ENCODE measurements at places on chromosomes 16 and 17.

- DNase-seq, result no peak
Measured at GRCh38 chr16:14302399-14303181, 231.5 kb downstream of the MRTFB start.

GRCh38 chr17:55089256-55089655 is 120.7 kb downstream of the STXBP4 start:
- DNase-seq, result no peak

GRCh38 chr16:10536814-10537389 is 43.5 kb downstream of the EMP2 start:
- DNase-seq, result no peak

DNA sequence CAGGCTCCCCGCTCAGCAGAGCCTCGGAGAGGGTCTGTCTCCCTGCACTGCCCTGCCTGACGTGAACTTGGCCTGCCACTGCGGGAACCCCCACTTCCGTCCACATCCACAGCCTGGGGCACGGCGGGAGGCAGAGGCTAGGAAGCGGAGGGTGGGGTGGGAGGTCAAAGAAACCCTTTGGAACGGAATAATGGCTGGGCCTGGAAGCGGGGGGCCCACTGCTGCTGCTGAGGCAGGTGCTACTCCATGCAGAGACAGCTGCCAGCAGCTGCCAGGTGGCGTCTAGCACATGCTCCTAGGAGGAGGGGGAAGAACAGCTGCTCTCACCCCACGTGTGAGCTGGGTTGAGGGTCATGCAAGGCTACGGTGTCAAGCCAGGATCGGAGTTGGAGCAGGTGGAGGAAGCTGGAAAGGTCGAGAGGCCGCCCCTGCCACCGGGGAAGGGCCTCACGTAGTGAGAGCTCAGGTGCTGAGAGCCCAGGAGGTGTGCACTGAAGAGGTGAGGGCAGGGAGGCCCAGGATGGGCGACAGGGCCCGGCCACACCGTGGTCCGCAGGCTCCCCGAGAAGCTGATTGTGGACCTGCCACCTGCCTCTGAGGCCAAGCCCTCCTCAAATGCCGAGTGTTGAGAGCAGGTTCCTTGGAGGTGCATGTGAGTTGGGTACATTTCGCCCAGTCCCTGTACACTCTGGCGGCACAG is 9.8 kb downstream of the FSCN2 start:
- DNase-seq, result no peak

GRCh38 chr16:30620169-30620568 is 10.0 kb upstream of the ZNF689 start:
- DNase-seq, result no peak

DNA sequence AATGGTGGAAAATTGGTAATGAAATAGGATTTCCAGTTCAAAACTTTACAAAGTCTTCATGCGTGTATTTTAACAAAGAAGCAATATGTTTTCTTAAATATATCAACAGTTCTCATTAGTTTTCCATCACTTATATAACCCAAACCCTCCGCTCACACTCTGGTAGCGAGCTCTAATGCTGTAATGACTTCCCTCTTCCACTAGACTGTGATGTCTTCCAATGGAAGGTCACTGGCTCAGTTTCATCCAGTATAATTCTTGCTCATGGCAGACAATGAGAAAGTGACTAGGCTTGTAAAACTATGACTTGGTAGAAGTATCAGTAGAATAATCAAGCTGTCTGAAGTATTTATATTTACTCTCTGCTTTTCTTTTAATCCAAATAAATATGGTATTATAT is 32.8 kb downstream of the NETO2 start:
- no peak for DNase-seq

- peak; percentile 39 for DNase-seq
Measured at GRCh38 chr17:7915179-7915610, 894 bp downstream of the RNF227 start.

DNA sequence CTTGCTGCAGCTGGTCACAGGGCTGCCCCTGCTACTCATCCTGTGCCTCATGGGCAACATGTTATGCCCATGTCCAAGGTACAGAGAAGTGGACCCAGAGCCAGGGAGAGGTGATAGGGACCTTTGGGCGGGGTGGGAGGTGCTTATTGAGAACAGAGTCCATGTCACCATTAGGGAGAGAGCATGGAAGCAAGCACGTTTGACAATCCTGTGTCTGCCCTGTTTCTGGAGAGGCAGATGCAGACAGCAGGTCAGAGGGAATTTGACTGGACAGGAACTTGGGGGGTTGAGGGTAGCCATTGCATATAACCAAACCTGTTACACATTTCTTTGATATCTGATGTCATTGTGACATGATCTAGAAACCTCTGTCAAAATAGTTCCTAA is 14.3 kb upstream of the ARL4D start:
- no peak for DNase-seq

GRCh38 chr17:39867880-39868553 is at the start of gene ZPBP2:
TSS of gene ZPBP2 (plus strand) at chr17:39868202. CDS start at chr17:39868355, 153 bp downstream.
- DNase-seq, result no peak

DNA sequence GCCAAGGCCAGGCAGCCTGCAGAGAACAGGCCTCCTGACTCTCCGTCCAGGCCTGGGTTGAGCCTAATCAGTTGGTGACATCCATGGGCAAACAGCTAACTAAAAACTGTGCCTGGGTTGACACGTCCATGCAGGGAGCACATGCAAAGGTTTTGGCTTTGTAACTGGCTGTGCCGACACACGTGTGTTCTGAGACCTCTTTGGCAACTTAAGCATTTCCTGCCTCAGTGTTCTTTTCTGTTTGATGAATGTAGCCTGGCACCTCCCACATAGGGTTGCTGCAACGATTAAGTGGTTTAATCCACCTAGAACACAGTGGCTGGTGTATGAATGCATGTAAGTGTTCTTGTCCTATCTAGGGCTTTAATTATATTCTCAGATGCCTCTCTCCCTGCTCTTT is 3.2 kb downstream of the BCO1 start:
- DNase-seq, result no peak

DNA sequence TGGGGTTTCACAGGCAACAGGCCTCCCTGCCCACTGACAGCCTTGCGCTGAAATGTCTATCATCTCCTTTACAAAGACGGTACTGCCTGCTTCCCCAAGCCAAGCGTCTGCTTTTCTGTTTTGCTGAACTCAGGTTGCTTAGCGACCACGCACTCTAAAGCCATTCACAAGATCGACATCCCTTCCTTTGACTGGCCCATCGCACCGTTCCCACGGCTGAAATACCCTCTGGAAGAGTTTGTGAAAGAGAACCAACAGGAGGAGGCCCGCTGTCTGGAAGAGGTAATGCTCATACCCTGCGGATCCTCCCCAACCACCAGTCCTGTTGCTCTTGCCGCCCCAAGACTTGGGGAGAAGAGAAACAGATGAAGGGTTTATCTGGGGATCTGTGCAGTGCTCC is 28.7 kb downstream of the TMEM186 start:
- DNase-seq, result no peak

GRCh38 chr17:1237471-1237870 is 32.8 kb upstream of the BHLHA9 start:
- no peak for DNase-seq

DNA sequence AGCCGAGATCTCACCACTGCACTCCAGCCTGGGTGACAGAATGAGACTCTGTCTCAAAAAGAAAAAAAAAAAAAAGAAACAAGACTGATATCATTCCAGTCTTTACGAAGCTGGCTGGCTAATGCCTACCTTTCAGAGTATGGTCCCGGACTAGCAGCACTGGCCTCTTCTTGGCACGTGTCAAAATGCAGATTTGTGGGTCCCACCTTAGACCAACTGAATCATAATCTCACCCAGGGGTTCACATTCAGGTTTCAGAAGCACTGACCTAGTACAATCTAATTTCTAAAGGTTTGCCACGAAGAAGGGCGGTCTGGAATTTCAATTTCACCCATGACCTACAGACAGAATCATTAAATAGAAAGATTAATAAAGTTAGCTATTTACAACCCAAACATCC is 43.4 kb upstream of the GRIN2A start:
- DNase-seq, result no peak

DNA sequence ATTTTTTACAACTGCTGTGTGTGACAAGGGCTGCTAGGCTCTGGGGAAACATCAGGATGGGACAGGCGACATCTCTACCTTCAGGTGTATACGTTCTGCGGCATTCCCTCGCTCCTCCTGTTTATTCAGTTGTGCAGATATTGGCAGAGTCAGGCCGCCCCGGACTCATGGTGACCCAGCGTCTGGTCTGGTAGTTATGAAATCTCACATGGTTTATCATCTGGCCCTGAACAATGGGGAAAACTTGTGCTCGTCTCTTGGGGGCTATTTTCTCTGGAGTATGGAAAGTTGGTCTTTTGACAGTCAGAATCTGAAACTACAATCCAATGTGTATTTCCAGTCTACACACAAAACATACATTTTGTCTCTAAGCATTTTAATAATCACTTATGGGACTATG is 3.3 kb downstream of the MARCHF10 start:
- DNase-seq, result peak; percentile 87

DNA sequence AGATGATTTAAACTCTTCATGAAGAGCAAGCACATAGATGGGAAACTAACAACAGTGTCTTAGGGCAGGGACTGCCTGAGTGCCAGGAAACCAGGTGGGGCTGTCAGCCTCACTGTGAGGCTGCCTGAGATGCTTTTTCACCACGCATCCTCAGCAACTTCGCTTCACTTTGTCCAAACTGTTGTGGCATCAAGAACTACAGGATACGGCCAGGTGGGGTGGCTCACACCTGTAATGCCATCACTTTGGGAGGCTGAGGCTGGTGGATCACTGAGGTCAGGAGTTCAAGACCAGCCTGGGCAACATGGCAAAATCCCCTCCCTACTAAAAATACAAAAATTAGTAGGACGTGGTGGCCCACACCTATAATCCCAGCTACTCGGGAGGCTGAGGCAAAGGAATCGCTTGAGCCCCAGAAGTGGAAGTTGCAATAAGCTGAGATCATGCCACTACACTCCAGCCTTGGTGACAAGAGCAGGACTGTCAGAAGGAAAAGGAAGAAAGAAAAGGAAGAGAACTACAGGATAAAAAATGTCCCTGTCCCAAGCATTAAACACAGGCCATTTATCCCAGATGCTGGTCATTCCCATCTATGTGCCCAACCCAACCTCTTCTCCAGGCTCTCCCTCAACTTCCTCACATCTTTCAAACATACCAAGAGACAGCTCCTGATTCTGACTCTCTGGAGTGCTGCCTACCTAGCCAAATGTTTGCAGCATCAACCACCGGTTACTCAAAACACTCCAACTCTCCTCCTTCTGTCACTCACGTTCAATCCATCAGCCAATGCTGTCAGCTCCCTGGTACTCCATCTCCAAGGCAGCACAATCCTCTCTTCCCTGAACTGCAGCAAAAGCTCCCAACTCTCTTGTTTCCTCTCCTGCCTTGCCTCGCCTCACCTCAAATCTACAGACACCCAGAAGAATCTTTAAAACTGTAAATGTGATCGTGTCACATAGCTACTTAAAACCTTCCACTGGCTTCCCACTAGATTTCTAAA is 1.6 kb downstream of the EIF4A3 start:
- no peak for DNase-seq

GRCh38 chr17:38454532-38454931 is 26.3 kb downstream of the ARHGAP23 start:
- peak; percentile 67 for DNase-seq

- DNase-seq, result peak; percentile 16
Measured at GRCh38 chr16:17437127-17437720, 33.5 kb downstream of the XYLT1 start.

- DNase-seq, result no peak
Measured at GRCh38 chr16:73882651-73883050, 414.0 kb upstream of the PSMD7 start.

GRCh38 chr16:69105501-69106361 is at the start of gene HAS3:
TSS of gene HAS3 (plus strand) at chr16:69105653. CDS start at chr16:69109396, 3,743 bp downstream.
- DNase-seq, result peak; percentile 58

DNA sequence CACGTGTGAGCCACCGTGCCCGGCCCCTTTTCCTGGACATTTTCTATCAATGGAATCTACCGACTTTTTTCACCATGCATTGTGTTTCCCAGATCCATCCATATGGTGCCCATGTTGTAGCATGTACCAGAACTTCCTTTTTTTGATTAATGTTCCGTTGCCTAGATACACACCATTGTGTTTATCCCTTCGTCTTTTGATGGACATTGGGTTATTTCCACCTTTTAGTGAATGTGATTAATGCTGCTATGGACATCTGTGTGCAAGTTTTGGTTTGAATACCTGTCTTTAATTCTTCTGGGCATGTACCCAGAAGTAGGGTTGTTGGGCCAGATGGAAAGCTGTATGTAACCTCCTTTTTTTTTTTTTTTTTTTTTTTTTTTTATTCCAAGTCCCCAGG is 79.8 kb downstream of the NT5M start:
- DNase-seq, result no peak

- peak; percentile 23 for DNase-seq
Measured at GRCh38 chr16:31480851-31481536, 1.9 kb upstream of the SLC5A2 start.

GRCh38 chr16:1511662-1512569 is 18.8 kb downstream of the TELO2 start:
- no peak for DNase-seq

DNA sequence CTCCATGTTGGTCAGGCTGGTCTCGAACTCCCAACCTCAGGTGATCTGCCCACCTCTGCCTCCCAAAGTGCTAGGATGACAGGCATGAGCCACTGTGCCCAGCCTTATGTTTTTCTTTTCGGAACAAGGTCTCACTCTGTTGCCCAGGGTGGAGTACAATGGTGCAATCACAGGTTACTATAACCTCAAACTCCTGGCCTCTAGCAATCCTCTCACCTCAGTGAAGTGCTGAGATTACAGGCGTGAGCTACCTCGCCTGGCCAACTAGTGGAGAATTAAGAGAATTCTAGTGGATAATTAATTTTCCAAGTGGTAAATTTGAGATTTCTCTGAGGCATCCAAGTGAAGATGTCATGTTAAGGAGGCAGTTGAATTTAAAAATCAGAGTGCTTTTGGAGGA is 2.9 kb upstream of the FBXO47 start:
- DNase-seq, result no peak

DNA sequence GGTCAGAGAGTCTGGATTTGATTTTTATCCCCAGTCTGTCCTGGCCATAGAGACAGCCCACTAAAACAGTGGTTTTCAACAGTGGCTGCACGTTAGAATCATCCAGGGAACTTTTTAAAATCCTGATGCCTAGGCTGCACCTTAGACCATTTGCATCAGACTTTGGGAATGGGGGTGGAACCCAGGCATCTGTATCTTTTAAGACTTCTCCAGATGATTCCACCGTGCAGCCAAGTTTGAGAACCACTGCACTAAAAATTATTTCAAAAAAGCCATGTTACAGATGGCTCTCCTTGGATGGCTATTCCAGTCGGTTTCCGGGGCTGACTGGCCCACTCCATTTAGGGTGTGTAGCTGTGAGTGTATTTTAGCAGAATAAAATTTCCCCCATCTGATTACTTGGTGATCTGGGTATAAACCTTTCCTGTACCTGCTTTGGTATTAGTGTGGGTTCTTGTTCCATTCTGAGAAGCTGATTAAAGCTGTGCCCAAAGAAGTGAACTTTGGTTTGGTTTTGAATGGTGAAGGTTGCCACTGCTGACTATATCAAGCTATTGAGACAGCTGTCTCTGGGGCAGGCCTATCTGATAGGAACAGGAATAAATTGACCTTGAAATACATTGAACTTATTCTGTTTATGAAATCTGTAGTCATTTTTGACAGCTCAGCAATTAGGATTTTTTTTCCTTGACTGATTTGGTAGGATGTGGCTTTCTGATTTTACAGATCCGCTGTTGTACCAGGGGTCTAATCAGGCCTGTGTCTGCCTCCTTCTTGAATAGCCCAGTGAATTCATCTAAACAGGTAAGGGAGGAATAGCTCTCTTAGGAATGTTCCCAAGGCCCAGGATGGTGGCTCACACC is 1.3 kb downstream of the ATP5MC1 start:
- DNase-seq, result no peak
